ENCODE measurements at places on chromosomes 6 and 20.

DNA sequence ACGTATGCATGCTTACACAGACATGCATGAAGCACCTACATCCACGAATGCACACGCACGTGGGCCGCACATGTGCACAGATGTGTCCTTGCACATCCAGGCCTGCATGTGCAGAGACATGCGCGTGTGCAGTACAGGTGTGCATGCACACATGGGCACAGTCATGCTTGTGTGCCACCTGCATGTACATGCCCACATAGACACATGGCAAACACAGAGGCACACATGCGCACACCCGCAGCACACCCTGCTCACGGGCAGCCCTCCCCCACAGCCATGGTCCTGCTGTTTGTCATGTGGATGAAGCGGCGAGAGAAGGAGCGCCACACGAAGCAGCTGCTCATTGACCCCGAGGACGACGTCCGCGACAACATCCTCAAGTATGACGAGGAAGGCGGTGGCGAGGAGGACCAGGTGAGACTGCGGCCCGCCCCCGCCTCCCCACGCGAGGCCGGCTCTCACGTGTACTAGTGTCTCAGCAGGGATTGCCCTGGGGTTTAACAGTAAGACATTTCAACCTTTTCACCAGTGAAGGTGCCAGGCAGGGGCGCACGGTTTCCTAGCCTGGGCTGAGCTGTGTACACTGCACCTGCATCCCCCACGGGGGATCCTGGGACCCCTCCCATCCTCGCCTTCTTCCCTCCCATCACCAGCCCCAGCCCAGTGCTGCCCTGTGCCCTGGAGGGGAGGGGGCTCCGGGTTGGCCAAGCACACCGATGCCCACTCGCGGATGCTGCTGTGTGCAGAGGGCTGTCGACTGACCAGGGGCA lies 132.8 kb downstream of the TAF4 start:
- DNase-seq, result no peak

GRCh38 chr6:135094403-135094821 lies 39.8 kb upstream of the HBS1L start:
- peak; percentile 18 for DNase-seq

- DNase-seq, result no peak
These were observed 23.9 kb upstream of the NAA20 start for GRCh38 chr20:19992996-19993908.

DNA sequence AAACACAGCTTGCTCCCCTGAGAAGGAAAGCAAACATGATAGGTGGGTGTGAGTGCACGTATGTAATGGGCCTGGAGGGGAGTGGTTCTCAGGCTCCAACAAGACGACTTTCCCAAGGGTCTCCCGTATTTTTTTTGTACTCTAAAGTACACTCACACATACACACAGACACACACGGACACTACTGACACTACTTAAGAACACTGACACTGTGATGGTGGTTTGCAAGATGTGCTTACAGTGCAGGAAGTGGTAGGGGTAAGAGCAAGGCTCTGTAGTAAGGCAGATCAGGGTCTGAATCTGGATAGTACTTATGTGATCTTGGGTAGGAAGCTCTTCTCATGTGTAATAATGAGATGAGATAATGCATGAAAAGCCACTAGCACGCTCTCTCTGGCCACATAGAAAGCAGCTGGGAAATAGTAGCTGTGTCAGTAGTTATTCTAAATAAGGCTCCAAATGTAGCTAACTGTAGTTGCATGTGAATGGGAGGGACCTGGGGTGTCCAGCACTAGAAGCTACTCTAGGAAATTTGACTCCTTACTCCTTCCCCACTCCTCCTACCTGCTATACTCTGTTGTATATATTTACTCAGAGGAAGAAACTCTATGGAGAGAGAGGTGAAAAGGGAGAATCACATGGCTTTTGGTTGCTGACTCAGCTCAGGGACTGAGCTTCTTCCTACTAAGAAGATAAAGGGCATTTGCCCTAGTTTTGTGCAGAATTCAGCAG lies 8.4 kb upstream of the ZBTB24 start:
- no peak for DNase-seq
